ENCODE measurements at places on chromosomes 2 and 18.

GRCh38 chr18:56245866-56246580 lies 392.4 kb downstream of the TXNL1 start:
- DNase-seq: no peak

DNA sequence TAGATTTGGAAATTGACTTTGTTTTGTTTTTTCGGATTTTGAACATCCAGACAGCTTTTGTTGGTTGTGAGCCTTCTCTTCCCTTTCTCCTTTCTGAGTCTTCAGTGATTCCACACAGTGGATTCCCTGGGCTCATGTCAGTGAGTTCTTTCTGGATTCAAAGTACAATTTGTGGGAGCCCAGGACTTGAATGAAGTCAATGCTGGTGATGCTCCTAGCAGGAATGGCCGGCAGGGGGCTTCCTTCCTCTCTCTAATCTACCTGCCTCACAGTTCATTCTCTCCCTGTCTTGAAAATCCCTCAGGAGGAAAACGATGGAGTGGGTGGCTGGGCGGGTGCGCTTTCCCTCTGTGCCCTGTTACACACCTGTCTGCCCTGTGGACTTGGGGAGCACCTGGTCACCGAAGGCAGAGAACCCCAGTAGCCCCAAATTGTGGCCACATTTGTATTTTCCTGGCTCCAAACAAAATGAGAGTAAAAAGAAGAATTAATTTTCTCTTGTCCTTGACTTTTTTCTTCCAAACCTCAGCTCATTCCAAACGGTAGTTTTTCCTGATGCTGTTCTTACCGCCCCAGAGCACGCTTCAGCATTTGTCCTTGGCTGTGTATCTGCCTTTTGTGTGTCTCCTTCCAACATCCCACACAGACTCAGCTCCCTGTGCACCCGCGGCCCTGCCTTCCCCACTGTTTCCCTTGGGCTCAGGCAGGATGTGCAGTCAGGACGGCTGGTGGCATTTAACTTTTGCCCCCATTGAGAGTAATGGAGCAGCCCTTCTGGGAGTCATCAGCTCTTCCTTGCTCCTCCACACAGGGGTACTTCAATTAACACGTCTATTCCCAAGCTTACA lies 86.6 kb downstream of the MARCO start:
- peak; percentile 24 for DNase-seq

DNA sequence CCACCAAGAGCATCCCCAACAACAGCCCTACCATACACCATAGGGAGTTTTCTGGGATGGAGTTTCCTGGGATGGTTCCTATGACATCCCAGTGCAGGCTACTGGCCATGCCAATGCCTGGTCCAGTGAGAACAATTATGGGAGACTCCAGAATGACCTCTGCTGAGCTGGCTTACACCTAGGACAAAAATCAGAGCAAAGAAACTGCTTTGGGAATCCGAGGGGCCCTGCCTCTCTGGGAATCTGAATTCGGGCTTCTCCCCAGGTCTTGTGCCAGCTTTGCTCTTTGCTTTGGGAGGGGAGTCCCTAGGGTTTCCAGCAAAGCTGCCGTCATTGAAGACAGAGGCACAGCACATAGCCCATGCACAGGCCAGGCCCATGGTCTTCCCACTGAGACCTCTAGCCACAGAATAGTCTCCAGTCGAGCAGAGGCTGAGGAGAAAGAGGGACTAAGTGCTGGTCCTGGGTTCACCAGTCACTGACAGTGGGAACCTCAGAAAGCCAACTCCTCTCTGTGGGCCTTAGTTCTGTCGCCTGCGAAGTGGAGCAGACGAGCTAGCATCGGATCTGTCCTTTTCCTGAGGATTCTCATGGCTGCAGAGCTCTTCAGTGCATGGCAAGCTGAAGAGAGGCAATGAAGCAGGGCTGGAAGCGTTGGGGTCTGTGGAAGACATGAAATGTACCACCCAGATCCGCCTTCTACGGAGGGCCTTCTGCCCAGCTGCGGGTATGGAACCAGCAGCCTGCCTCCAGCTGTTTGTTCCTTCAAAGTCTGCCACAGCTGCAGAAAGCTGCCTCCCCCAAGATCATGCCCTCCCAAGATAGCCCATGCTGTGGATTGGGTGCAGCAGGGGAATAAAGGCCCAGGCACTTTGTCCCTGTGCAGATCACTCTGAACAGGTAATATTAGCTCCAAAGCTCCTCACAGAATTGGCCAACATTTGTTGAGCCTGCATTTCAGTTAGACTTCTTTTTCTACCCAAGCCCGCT lies 11.2 kb upstream of the LBH start:
- DNase-seq: no peak

- DNase-seq: no peak
Observed at GRCh38 chr2:208101716-208102631, 22.4 kb downstream of the CRYGD start.

GRCh38 chr2:232728785-232729184 lies 31.7 kb downstream of the GIGYF2 start:
- no peak for DNase-seq

DNA sequence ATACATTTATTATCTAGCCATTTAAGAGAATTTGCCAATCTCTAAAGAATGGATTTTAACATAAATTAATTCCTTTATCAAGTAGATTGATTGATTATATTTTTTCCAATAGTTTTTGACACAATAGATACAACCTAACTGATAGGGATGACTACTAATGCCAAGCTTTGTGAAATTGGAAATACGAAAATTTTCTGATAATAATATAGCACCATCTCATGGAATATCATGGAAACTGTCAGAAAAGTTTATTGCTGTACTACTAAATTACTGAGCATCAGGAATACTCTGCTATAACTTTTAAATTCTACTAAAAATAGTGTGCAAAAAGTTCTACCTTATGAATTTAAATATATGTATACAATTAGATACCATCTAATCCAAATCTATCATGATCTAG lies 101.8 kb upstream of the MAP2 start:
- DNase-seq: no peak

DNA sequence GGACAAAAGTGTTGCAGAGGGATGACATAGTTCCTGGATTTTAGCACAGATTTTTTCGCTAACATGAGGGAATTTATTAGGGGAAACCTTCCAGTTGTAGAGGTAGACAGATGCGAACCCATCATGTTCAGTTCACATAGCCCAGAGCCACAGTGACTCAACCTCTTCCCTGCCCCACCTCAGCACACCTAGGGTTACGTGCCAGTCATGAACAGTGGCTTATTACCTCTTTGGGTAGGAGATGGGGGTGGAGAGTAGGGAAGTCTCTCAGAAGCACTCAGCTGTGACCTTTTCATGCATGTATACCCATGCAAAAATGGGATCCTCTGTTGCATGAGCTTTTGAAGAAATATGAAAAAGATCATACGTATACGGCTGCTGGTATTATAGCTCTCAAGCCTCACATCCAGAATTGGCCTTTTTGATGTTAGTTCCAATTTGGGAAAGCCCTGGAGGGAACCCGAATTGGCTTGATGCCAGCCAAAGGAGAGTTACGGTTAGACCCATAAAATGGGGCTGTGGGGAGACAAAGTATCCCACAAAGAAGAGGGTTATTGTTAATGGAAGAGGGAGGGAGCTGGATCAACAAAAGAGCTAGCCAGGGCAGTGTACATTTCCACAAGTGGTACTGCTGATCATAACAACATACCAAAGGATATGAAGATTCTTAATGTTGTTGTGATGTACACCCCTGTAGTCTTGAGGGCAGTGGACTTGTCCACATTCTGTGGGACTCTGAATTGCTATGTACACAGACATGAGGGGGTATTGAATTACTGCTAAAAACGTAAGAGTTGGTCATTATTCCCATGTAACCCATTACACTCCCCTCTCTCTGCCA lies 4.9 kb downstream of the TANC1 start:
- DNase-seq: no peak

- no peak for DNase-seq
Observed at GRCh38 chr2:8612734-8613179, 69.1 kb upstream of the ID2 start.

- no peak for DNase-seq
Observed at GRCh38 chr2:32506446-32506845, 121.4 kb upstream of the TTC27 start.

GRCh38 chr2:202149155-202149762 lies 76.2 kb downstream of the KIAA2012 start:
- DNase-seq: peak; percentile 14

- DNase-seq: no peak
Observed at GRCh38 chr2:124309563-124310138, 284.6 kb downstream of the CNTNAP5 start.

GRCh38 chr18:23941791-23942190 lies 72.8 kb upstream of the TTC39C start:
- DNase-seq: no peak

- no peak for DNase-seq
Observed at GRCh38 chr2:146844226-146844990, 1000.4 kb upstream of the ACVR2A start.

DNA sequence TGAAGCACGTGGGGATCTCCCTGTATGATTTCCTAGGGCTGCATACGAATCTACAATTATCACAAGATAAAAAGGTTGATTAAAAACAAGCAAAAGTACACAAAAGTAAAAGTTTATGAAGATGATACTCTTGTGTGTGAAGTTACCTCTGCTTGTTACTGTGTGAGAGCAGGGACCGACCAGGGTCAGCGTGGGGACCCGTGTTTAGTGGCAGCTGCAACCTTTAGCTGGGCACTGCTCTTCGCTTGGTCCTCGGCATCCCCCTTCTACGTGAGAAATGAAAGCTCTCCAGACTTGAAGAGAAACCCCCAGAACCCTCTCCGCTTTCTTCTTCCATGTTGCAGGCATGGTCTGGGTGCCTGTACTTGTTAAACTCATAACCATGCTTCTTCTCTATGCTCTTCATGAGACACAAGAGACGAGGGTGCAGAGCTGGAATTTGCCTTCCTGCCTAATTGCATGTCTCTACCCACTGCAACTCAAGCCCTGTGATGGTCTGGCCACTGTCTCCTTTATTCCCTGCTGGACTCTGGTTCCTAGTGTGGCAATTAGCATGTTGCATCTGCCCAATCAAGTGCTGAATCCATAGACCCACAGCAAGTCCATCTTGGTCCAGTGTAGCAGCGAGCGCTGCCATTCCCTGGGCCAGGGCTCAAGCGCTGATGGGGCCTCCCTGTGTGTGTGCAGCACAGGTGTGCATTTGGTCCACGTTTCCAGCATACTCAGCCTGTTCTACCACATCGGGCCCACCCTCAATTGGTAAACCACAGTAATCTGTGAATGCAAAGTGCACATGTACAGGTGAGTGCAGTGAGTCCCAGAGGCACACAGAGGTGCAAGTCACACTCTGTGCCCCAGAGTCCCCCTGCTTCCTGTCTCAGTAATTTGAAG lies 88.5 kb downstream of the TWIST2 start:
- DNase-seq: no peak

DNA sequence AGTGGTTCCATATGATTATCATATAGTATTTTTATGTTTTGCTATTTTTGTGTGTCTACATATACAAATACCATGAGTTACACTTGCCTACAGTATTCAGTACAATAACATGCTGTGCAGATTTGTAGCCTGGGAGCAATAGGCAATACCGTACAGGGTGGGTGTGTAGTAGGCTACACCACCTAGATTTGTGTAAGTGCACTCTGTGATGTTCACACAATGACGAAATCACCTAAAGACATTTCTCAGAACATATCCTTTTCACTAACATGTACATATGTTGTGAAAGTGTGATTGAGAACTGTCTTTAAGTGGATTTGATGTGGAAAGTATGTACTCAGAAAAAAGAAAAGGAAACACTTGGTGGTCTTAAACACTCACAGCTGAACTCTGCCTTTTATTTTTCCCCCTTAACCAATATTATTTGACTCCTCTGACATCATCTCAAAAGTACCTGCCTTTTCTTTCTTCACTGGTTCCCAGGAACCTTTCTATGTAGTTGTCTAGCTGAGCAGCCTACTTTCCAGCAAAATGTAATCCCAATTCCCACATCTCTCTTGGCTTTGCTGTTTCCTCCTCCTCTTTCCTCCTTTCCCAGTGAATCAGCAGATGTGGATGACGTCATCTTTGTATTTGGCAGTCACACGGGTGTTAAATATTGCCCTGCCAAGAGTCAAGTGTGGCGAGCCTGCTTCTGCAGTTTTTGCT lies 47.7 kb downstream of the OSBPL6 start:
- peak; percentile 29 for DNase-seq

DNA sequence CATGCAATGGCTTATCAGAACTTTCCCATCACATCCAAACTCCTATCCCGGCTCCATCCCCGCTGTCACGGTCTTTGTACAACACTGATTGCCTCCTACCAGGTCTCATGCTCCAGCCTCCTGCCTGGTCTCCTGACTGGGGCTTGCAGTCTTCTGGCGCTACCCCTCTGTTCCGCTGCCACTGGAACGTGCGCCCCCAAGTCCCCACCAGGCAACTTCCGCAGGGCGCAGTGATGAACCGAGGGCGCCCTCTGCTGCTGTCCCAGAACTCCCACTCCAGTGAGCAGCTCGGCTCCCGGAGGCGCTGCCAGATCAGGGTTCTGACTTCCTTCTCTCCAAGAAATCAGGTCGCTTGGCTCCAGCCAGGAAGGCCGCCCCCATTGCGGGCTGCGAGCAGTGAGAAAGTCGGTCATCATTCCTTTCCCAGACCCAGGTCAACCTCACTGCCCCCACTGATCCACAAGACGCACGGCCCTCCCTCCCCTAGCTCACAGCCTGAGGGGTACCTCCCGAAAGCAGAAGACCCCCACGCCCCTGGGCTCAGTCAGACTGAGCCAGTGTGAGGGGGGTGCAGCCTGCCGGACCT lies 43.9 kb upstream of the RAB11FIP5 start:
- DNase-seq: no peak

DNA sequence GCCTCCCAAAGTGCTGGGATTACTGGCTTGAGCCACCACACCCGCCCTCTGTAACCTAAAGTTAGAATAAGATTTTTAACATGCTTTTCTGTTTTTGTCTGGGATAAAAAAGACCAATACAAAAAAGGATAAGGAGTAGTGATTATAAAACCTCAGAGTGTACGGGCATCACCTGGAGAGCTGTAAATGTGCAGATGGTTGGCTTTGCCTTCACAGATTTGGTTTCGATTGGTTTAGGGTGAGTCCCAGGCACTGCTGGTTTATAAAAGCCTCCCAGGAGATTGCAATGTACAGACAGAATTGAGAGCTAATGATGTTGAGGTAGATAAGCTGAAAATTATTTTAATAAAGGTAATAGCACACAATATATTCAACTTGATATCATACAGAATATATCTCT lies 289.7 kb upstream of the FSHR start:
- no peak for DNase-seq

- no peak for DNase-seq
Observed at GRCh38 chr2:61582165-61582564, 44.0 kb upstream of the XPO1 start.

DNA sequence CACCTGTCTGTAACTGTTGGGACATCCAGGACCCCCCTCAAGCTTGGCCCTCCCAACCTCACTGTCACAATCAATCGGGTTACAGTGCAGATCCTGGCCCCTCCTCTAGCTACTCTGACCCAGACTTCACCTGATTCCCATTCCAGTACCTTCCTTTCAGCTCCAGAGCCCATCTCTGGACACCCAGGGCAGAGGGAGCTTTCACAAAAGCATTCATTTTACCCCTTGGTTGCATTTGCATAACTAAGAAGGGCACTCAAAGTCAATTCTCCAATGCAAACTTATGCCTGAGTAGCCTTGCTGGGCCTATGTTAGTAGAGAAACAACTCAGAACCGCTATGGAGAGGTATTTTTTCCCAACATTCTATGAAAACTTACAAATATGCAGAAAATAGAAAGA lies 7.4 kb downstream of the ZAP70 start:
- no peak for DNase-seq

- DNase-seq: no peak
Observed at GRCh38 chr2:66109419-66109818, 325.5 kb upstream of the MEIS1 start.

- no peak for DNase-seq
Observed at GRCh38 chr2:233174137-233174536, 77.3 kb upstream of the ATG16L1 start.

GRCh38 chr2:10659898-10660568 lies 29.7 kb downstream of the NOL10 start:
- peak; percentile 27 for DNase-seq

GRCh38 chr18:39772155-39772919 lies 2182.7 kb upstream of the PIK3C3 start:
- DNase-seq: no peak
